Cortex of kidney (tissue), 1 donor: ENCODE measurements at places on chromosomes 3 and 15.

- no peak for DNase-seq
Observed at GRCh38 chr3:73614419-73614818, 10.3 kb downstream of the PDZRN3 start.

DNA sequence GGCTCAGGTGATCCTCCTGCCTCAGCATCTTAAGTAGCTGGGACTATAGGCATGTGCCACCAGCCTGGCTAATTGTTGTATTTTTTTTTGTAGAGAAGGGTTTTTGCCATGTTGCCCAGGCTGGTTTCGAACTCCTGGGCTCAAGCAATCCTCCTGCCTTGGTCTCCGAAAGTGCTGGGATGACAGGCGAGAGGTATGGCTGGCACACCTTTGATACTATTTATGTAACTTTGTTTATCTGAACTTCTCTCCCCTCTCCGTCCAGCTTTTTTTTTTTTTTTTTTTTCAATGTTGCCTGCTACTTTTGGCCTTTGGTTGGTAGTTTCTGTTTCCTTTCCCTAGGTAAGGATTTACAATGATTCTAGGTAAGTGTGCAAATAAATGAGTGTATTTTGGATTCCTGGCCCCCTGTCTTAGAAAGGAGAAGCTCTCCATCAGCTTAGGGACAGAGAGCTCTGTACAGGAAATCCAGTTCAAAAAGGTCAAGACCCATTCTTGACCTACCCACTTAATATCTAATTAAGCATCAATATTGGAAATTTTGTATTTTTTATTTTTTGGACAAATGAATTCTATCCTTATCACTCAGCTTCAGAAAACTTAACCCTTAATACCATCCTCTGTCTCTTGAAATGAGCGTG lies 6.8 kb downstream of the ARL6IP5 start:
- no peak for DNase-seq

- no peak for DNase-seq
Observed at GRCh38 chr3:181704421-181705085, 7.2 kb upstream of the SOX2 start.

DNA sequence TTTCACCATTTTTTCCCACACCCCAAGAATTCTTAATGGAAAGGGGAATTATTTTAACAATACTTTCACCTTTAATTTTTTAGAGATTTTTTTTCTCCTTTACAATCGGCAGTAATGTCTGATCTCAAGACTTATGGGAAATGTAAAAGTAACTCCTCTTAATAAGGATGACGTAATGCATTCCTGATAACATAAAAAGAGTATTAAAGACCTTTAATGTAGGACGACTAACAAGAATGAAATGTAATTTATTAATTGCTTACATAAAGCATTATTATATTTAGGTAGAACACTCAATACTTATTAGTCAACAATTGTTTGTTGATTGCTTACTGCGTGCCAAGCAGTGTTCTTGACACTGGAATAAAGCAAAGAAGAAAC lies 416.8 kb upstream of the NAALADL2 start:
- no peak for DNase-seq

- no peak for DNase-seq
Observed at GRCh38 chr3:171354049-171354705, 106.0 kb downstream of the TNIK start.

GRCh38 chr15:41936649-41937567 lies 35.4 kb downstream of the EHD4 start:
- no peak for DNase-seq
